T-cell (primary cell): ENCODE measurements at places on chromosomes 3 and 15. TPM values are rescaled to one million over a fixed set of nuclear protein-coding genes. Genes with fewer than 3 reads are reported as not detected.

- no peak for DNase-seq
These were observed 22.8 kb upstream of the ATP8B4 start for GRCh38 chr15:50141856-50142255.

DNA sequence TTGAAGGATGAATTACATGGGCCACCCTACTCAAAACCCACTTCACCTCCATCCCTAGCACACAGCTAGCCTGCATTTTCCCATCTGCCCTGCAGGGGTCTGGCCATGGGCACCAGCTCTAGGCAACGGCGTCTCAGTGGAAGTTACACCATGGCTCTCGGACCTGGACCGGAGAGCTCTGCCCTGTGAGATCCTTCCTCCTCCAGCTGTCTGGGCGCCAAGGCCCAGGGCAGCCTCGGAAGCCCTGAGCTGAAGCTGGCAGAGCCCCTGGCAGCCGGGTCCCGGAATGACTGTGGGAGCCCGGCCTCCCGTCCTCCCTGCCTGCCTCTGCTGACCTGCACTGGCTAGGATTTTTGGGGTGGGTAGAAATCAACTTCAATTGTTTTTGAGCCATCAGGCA, 98.9 kb downstream of the CHSY1 start:
- no peak for DNase-seq

CATSPER2 gene
- 10.1 TPM for total RNA-seq

DNA sequence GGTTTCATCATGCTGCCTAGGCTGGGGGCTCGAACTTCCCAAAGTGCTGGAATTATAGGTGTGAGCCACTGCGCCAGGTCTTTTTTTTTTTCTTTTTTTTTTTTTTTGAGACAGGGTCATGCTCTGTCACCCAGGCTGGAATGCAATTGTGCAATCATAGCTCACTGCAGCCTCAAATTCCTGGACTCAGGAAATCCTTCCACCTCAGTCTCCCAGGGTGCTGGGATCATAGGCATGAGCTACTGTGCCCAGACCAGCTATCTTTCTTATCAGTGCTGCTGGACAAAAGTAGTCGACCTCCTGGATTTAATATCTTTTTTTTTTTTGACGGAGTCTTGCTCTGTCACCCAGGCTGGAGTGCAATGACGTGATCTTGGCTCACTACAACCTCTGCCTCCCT, 60.8 kb downstream of the TFDP2 start:
- DNase-seq: no peak

- no peak for DNase-seq
These were observed 22.7 kb downstream of the PSMD6 start for GRCh38 chr3:64000453-64001055.

DNA sequence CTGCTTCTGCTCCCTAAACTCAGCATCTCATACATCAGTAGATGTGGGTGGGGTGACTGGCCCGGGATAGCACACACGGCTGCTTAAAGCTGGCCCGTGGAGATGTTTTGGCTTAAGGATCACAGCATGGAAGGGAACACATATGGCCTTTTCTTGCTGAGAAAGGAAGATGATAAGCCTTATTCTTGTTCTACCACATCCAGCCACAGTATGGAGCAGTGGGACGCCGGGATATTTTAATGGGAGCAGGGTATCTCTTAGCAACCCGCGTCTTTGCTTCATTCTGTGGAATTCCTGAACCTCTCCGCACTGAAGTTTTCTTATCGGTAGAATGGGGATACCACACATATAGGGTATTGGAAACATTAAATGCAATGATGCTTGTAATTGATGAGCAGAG, 94.1 kb upstream of the PROK2 start:
- DNase-seq: no peak

CLRN1 gene
- not detected for total RNA-seq

DNA sequence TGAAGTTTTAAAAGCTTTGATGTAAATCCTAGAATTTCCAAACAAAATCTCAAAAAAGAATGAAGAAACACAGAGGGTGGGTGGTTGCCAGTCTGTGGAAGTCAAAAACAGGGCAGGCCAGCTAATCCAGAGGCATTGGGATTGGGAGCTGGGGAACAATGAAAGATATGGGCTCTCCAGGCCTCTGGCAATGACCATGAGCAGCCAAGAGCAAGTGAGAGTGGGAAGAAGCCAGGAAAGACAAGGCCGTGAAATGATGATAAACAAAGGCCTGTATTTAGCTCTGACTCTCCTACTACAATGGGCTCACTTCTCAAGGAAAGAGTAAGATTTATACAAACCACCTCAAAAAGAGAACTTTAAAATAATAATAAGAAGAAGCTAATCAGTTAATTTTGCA, 248.5 kb downstream of the ZMAT3 start:
- no peak for DNase-seq

PRR20G gene
- total RNA-seq: not detected

BRPF1 gene
- 34.6 TPM for total RNA-seq

CCDC80 gene
- 0.66 TPM for total RNA-seq

DNA sequence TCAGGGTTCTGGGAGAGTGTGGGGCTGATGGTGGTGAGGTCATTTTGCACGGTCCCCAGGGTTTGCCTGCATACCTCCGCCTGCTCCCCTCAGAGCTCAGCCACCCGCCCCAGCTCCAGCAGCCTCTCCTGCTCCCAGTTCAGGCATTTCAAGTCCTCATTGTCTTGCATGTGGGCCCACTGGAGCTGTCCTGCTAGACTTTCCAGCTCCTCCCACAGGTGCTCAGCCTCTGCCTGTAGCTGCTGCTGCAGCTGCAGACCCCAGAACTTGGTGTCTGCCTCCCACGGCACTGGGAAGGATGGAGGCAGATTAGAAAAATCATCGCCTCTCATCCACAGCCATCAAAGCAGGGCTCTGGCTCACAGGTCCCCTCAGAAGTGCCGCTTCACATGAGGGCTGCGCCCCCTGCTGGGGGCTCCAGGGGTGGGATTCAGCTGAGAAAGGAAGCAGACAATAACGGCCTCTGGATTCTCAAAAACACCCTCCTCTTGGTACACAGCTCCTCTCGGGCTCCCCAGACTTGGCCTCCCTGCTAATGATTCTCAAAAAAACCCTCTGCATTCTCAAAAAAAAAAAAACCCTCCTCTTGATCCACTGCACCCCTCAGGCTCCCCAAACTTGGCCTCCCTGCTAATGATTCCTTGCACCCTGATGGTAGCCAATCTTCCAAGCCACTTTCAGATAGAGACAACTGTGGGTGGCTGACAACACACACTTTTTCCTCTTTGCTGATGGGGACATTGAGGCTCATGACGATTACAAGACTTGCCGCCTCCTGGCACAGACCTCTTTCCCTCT, 89.3 kb upstream of the C2CD4B start:
- peak; percentile 46 for DNase-seq

GRCh38 chr15:51917493-51917892, 54.1 kb downstream of the LEO1 start:
- DNase-seq: no peak
